ENCODE measurements at places on chromosomes 16 and 17.

DNA sequence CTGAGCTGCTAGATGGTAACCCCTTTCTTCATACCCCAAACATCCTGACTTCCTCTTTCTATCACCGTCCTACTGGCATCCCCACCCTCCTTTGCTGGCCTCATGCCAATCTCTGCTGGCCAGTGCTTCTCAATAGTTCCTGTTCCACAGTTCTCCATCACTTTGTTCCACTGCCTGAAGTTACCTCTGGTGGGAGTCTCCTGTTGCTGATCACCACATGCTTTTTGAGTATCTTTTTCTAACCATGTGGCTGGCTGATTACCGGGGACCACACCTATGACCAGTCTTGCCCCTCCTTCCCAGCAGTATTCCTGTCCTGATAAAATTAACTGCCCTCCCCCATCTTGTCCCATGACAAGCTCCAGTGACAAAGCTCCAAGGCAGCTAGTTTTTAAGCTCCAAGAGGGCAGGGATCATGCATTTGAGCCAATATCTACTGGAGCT is 380.4 kb upstream of the CCL2 start:
- no peak for DNase-seq

DNA sequence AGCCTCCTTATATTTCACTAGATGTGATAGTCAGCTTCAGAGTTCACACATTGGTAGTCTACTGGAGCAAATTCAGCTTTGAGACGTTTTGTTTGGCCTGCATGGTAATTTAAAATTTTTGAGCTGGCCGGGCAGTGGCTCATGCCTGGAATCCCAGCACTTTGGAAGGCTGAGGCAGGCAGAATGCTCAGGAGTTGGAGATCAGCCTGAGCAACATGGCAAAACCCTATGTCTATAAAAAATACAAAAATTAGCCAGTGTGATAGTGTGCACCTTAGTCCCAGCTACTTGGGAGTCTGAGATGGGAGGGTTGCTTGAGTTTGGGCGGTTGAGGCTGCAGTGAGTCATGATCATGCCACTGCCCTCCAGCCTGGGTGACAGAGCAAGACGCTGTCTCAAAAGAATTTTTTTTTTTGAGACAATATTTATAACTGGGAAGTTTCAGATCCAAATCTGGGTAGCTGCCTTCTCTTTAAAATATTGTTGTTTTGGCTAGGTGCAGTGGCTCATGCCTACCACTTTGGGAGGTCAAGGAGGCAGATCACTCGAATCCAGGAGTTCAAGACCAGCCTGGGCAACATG is 4.8 kb upstream of the BLMH start:
- DNase-seq, result no peak

GRCh38 chr17:67769231-67769630 is 51.5 kb downstream of the NOL11 start:
- no peak for DNase-seq

- no peak for DNase-seq
Observed at GRCh38 chr16:90015586-90016338, 3.5 kb downstream of the DBNDD1 start.

GRCh38 chr17:65485388-65486299 is 75.8 kb downstream of the AXIN2 start:
- no peak for DNase-seq

DNA sequence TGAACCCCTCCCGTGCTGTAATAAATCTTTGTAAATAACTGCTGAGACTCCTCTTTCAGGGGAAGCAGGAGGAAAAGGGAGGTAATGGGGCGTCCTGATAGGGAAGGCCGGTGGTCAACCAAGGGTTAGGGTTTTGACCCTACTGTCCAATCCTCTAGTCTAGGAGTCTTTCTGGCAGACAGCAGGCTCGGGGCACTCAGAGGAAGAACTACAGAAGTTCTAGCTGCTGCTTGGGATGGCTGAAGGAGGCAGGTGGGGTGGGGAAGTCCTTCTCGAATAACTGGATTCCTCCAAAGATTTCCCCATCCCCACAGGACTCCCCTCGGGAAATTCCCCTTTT is 387 bp upstream of the STARD3 start:
- DNase-seq, result no peak

- DNase-seq, result no peak
Observed at GRCh38 chr17:2990396-2990795, 73.0 kb downstream of the OR1D5 start.

Data from activated T-cell treated with anti-CD3 and anti-CD28 coated beads, Interleukin-2, amount 50 U/mL, for 72 hours (primary cell).